EH (cell line): ENCODE measurements at places on chromosomes 7 and 10.
A peak's percentile ranks its signal among the peaks of the same experiment; 100 is the strongest.

- DNase-seq, result no peak
Observed at GRCh38 chr10:70114902-70115301, 17.7 kb downstream of the AIFM2 start.

GRCh38 chr7:125118444-125118843 is 188.8 kb upstream of the POT1 start:
- DNase-seq, result no peak

- peak; percentile 50 for DNase-seq
Observed at GRCh38 chr7:127766831-127767459, 115.0 kb downstream of the SND1 start.

- no peak for DNase-seq
Observed at GRCh38 chr10:80861882-80862281, 324.2 kb downstream of the SH2D4B start.

DNA sequence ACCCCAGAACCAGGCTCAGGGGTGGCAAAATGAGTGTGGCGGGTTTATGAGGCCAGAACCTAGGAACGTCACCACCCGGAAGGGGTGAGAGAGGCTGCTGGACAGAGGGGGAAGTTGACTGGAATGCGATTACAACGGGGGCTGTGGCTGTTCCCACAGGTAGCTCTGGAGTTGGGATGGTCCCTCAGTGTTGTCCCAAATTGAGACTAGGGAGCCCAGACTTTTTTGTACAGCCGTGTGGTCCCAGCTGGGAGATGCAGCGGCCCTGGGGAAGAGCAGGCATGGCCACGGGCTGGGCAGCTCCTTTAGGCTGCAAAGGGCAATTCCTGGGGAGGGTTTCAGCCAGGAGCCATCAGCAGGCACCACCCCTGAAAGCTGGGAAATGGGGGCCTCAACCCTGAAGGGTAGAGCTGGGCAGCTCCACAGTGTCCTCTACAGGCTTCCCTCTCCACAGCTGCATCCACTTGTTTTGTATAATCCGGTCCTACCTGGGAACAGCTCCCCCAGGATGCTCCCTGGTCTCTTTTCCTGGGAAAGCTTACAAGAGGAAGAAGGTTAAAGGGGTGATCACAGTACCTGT is 11.0 kb upstream of the GDF10 start:
- DNase-seq, result no peak

GRCh38 chr10:90141791-90142190 is 440.4 kb downstream of the KIF20B start:
- no peak for DNase-seq

- no peak for DNase-seq
Observed at GRCh38 chr10:12868229-12868628, 133.3 kb downstream of the CCDC3 start.

GRCh38 chr10:77104459-77104980 is 533.1 kb downstream of the KCNMA1 start:
- DNase-seq, result peak; percentile 97
